Stimulated activated CD4-positive, alpha-beta T cell treated with anti-CD3 and anti-CD28 coated beads, Interleukin-1b, Interleukin-23, amount 100 ng/mL, for 4 hours (primary cell): ENCODE measurements at places on chromosomes 3 and 15.

DNA sequence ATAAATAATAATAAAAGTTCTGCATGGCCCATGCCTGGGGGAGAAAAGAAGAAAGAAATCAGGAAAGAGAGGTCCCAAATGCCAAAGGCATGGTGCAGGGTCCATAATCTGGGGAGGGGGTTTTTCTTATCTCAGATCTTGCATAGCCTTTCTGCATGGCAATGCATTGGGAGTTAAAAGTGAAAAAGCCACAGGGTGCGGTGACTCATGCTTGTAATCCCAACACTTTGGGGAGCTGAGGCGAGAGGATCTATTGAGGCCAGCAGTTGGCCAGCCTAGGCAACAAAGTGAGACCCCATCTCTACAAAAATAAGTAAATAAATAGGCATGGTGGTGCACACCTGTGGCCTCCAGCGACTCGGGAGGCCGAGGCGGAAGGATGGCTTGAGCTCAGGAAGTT is 76.8 kb upstream of the GATA2 start:
- no peak for DNase-seq

DNA sequence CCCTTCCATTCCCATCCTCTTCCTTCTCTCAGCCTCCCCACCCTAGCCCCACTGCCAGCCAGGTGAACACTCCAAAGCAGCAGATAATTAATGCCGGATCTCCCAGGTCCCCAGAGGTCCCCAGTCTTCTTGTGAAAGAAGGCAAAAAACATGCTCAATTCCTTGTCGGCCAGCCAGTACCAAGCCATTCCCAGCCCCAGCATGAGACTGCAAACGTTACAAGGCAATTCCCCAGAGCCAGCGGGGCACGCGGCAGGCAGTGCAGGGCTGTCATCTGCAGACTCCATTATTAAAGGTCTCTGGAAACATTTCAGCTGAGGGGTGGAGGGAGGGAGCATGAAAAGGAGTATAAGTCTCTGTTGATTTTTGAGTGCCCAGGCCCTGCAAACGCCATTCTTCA is 117.8 kb downstream of the XXYLT1 start:
- no peak for DNase-seq

DNA sequence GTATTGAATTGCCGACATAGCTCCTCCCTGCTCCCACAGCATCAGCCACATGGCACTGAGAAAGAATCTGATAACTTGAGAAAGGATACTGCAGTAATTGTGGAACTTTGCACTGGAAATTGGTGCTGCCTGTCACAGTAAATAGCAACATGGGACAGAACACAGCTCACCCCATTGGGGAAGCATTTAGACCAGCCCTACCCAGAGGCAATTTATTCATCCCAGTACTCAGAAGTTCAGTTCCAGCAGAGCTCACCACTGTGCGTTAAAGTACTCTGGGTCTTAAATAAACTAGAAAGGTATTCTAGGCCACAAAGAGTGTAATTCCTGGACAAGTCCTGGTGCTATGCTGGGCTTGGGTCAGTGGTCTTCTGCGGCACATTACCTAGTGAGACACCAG is 347.1 kb downstream of the PYDC2 start:
- no peak for DNase-seq

GRCh38 chr3:44504566-44504965 is 27.1 kb upstream of the ZNF445 start:
- no peak for DNase-seq

DNA sequence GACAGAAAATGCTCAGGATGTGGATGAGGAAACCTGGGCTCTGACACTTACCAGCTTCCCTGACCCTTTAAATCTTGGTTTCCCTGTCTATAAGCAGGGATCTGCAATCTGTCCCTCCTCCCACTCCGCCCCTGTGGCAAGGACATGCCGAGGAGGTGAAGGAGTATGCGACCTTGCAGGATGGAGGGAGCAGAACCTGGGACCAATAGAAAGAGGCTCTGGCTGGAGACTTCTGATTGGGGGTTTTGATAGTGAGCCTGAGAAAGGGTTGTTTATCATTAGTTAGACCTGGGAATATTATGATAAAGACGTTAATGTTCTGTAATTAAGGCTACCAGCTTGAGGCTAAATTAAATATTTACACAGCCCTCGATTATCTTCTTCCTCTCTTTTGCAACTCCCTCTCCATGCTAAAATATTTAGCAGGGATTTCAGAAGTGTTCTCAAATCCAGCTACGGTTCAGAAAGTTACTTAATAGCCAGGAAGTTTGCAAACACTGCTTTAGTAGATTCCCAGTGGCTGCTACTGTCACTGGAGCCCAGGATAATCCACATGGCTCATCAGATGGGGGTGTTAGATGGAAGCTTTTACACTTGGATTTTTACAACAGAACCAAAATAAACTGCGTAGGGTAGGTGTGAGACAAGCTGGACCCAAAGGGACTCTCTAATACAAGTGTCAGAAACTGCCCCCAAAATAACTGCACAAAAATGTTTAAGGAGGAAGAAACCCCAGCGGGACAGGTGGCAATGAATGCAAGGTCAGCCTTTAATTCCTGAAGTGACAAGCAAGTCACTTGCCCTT is 9.2 kb upstream of the PAQR5 start:
- no peak for DNase-seq

GRCh38 chr3:25432176-25432720 is 4.2 kb downstream of the RARB start:
- DNase-seq = no peak

DNA sequence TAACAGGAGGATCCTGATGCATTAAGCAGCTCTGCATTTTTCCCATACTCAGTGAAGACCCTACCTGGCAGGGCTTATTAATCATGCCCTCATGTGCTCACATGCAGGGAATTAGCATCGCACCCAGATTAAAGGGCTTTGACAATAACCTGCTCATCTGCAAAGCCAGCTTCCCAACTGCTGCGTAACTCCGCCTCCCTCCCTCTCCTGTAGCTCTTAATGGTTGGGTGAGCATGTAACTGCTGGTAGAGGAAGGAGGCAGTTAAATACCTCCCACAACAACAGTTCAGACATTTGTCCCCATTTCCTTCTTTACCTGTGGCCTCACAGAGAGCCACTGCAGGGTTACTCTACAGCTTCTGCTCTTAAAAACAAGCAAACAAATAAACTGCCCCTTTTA is 203.6 kb upstream of the WNT5A start:
- no peak for DNase-seq

- DNase-seq = no peak
Observed at GRCh38 chr15:81255958-81256320, 59.3 kb downstream of the IL16 start.

DNA sequence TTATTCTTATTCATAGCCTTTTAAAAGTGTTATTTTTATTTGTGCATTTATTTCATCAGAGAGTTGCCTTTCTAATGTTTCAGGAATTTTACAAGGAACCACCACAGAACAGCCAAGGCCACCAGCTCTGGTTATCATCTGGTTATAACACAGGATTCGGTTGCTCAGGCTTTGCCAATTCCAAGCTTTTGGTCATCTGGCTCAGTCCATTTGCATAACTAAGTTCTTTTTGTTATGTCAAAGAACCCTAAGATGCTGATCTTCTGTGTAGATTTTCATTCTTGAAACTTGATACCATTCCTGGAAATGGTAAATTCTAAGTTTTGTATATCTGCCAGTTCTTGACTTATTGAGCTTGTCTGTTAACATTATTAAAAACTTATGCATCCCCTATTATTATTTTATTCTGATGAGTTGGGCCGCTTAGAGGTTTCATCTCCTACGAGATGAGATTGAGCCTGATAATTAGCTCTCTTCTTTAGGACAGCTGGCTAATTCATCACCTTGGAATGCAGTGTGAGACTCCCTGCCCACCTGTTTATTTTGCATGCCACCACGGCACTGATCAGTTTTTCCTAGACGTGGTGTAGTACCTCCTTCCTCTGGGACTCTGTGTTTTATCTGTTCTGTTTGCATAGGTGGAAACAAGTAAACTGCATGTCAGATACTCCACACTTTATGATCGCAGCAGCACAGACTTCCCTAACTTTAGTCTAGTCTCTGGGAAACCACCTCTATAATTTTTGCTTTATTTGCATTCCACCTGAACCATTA is 264.8 kb downstream of the SLCO3A1 start:
- no peak for DNase-seq

GRCh38 chr3:162117961-162118360 is 621.4 kb downstream of the OTOL1 start:
- DNase-seq = no peak

- no peak for DNase-seq
Observed at GRCh38 chr15:46543626-46544025, 908.8 kb downstream of the SQOR start.

DNA sequence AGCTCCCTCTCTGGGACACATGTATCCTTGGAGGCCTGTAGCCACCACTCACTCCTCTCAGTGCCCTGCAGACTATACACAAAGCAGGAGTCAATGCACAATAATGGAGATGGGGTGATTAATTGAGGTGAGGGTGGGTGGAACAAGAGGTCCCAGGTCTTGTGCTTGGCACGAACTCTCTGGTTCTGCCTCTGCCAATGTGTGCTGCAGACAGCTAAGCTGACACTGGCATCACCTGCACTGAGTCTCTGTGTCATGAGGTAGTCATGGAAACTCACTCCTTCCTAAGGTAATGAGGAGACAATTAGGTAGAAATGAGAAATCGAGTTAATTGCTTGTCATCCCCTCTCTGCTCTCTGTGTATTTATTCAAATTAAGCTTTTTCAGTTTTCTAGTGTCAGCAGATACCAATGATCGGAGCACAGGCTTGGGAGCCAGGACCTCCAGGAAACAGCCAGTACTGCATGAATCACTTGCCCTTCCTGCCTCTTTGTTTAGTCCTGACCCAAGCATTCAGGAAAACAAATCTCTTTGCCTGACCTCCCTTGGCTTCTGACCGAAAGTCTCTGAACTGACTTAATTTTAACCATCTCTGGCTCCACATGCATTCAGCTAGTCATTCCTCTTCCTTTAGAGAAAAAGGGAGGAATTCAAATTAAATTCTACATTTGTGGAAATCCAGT is 56.7 kb downstream of the DRD3 start:
- DNase-seq = no peak

- DNase-seq = no peak
Observed at GRCh38 chr3:126685493-126685892, 18.5 kb upstream of the CHCHD6 start.

- no peak for DNase-seq
Observed at GRCh38 chr15:80379693-80380092, 24.5 kb upstream of the ARNT2 start.

GRCh38 chr15:91040856-91041255 is 18.5 kb upstream of the VPS33B start:
- DNase-seq = no peak

- no peak for DNase-seq
Observed at GRCh38 chr3:107664614-107665013, 141.9 kb downstream of the BBX start.

GRCh38 chr3:113051787-113052186 is 61.0 kb downstream of the GTPBP8 start:
- DNase-seq = no peak

DNA sequence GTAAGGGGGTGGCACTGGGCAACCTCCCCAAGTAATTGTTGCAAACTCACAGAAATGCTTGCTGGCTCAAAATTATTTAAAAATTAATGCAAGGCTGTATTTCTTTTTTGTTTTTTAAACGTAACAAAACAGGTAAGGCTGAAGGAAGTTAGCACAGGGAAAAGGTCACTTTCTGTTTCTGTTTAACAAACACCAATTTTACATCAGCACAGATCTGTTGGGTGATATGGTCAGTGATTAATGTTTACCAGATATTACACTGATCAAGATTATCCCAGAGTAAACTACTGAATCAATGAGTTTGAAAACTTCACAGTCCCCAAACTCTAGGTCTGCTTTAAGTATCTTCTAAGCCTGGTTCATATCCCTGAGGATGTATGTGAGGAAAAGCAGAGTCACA is 558.0 kb downstream of the FOXP1 start:
- no peak for DNase-seq

DNA sequence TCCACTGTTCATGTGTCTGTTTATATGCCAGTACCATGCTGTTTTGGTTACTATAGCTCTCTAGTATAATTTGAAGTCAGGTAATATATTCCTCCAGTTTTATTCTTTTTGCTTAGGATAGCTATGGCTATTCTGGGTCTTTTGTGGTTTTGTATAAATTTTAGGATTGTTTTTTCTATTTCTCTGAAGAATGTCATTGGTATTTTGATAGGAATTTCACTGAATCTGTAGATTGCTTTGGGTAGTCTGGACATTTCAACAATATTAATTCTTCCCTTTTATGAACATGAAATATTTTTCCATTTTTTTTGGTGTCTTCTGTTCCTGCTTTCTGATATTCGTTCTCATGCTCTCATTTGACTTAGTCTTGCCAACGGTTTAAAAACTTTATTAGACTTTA is 39.6 kb downstream of the GREM1 start:
- DNase-seq = no peak

DNA sequence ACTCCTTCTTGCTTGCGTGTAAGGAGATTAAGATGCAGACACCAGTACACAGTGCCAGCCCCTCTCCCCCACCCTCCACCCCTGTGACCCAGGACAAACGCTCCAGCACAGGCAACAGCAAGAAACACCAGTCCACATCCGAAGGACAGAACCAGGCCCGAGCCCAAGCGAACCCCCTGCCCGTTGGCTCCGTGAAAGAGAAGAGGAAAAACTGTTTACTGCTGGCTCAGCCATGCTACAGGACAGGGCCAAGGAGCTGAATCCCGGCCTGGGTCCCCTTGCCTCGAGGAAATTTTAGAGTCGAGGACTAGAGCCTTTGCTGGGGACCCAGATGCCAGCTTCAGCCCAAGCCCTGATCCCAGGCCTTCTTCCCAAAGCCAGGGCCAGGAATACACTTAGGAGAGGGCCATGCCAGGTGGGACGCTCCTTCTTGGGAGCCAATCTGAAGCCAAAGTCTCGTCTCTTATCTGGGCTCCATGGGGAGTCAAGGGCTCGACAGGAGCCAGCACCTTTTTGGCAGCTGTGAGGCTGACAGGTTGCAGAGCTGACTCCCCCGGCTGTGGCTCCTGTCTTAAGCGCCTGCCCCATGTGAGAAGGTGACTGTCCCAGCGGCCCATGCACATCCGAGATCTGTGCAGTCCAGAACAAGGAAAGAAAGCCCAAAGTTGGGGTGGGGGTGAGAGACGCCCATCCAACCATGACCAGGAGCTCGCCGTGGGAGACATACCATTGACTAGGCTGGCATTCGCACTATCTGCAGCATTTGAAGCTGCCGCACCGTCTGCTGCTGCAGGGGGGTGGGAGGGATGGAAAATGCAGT is 63.8 kb upstream of the SEC13 start:
- DNase-seq = no peak

DNA sequence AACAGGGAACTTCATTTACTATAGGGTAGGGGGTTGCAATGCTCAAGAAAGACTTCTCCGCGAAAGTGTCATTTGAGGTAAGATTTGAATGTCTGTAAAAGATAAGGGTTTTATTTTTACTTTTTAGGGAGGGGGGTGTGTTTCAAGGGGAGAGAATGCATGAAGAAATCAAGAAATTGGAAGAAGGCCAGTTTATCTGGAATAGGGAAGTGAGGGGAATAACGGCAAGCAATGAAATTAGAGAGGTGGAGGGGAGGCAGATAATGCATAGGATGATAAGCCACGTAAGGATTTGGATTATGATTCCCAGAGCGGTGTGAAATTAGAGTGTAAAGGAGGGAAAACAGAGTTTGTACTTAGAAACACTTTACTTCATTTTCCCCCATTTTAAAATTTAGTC is 63.0 kb upstream of the MB21D2 start:
- no peak for DNase-seq

GRCh38 chr3:152909180-152909883 is 74.4 kb downstream of the P2RY1 start:
- DNase-seq = no peak
